ENCODE measurements at places on chromosomes 12 and 14.

DNA sequence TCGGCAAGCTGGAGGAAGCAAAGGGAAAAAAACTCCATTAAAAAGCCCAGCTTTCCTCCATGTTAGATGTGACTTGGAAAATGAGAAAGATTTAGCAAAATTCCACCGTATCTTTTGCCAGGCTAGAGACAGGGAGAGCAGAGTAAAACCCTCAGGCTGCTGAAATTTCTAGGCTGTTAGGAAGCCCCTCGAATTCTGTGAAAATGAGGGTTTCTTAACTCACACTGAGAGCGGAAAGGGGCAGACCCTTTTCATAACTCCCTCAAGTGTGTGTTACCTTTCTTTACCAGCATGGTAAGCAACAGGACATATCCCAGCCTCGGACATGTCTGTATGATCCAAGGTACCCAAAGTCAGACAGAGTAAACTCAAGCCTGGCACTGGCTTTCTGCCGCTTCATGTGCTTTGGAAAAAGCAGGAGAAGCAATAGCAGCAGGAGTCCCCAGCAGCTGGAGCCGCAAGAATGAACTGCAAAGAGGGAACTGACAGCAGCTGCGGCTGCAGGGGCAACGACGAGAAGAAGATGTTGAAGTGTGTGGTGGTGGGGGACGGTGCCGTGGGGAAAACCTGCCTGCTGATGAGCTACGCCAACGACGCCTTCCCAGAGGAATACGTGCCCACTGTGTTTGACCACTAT is at the start of gene RHOJ:
Gene RHOJ, plus strand, starts transcription at position 37 of the 637 bp plus-strand sequence. Its CDS starts 427 bp downstream, at position 464.
- DNase-seq = no peak

DNA sequence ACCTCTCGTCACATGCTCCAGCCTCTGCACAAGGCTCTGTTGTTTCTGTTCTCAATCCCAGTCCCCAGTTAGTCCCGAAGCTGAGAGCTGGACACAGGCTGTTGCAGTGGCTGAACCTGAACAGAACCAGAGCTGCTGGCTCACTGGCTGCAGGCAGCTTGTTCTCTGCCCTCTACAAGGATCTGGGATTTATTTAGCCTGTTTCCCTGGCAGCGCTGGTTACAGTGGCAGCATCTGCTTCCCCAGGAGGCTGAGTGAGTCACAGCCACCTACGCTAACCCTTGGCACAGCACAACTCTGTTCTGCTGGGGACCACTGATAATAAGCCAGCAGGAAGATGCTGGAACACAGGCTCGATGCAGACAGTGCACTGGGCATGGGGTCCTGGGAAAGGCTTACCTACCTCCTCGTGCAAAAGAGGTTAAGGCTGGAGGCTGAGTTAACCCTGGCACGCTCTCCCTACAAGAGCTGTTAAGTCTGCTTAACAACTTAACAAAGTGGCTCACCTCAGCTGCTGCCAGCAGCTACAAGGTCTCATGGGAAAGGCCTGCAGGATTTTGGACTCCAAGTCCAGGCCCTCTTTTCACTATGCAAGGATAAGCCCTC is 299.6 kb downstream of the PCNX1 start:
- DNase-seq = no peak

GRCh38 chr14:32453857-32454810 is 125.0 kb downstream of the AKAP6 start:
- DNase-seq = no peak

GRCh38 chr14:34023824-34024767 is 73.2 kb upstream of the EGLN3 start:
- no peak for DNase-seq

DNA sequence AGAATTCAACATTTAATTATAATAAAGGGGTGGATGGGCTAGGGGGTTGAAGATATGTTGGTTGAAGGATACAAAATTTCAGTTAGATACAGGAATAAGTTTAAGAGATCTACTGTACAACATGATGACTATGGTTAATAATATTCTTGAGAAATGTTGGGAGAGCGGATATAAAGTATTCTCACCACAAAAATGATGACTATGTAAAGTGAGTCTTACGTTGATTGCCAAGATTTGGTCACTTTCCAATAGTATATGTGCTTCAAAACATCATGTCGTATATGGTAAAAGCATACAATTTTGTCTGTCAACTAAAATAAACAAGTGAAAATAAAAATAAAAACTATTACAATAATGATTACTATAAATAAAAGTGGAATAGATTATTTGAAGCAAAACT is 802.0 kb downstream of the C12orf50 start:
- no peak for DNase-seq

GRCh38 chr14:101458741-101459550 is 102.3 kb upstream of the DIO3 start:
- DNase-seq = peak; percentile 47

DNA sequence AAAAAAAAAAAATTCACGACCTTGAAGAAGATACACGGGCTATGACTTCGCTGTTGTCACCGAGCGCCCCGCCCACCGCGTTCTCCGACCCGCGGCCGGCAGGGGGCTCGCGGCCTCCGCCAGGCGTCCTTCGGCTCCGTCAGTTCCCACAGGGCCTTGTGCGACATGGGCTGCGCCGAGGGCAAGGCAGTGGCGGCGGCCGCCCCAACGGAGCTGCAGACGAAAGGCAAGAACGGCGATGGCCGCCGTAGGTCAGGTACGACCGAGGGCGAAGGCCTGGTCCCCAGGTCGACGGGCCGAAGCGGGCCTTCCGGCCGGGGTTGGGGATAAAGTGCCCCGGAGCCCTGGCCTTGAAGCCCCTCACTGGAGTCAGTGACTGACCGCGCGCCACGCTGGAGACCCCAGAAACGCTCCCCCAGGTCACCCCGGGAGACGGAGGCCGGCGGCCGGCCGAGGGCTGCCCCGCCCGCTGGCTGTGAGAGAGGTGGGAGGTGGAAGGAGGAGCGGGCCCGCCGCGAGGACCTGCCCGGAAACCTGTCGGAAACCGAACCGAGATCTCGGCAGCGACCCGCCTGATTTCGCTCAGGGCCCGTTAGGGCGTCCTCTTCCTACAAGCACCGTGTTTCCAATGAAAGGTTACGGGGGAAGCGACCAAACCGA is at the start of gene TXNRD1:
Gene TXNRD1, plus strand, starts transcription at position 142 of the 660 bp plus-strand sequence. Its CDS starts 24 bp downstream, at position 166.
- DNase-seq = peak; percentile 74

- DNase-seq = no peak
These were observed 176.4 kb downstream of the STXBP6 start for GRCh38 chr14:24873551-24873950.

DNA sequence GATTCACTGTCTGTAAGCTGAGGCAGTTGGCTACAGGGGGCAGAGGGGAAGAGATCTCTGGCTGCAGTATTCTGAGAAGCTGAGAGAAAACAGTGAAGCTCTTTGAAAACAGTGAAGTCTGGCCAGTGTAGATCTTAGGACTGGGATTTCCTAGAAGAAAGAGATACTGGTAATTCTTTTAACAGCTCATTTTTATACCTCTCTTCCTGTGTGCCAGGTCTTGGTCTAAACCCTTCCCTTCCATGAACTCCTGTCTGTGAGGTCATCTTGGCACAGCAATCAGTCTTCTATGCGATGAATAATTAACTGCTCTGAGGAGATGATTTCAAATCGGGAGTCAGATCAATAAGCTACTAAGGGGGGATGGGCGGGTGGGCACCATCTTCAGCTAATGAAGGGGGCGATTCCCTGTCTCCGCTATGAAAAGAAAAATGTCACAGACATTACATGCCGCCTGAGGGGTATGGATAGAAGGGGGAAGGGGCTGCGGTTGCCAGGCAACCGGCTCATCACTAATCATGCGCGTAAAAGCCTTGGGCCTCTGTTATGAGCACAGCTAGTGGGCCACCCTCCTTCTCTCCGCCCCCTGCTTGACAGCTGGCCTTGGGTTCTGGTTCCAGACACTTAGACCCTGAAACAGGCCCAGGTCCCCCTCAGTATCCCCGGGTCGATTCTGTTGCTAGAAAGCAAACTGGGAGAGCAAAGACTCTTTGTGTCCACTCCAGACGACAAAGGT is 75.3 kb upstream of the CEP83 start:
- no peak for DNase-seq

DNA sequence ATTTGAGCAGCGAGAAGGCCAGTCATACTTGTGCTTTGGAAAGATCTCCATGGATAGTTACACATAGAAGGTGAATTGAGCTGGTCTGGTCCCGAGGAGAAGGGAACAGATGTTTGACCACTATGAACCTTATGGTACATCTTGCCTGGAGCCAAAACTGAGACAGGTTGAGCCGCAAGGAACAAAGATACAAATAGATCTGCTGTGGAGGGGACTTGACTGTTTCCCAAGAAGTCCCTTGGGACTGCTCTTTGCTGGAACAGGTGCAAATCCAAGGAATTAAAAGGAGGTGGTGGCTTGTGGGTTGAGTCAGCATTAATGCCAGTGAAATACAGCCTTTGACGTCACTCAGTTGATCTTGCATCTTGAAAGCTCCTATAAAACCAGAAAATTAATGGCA is 68.8 kb upstream of the PRIMA1 start:
- no peak for DNase-seq

DNA sequence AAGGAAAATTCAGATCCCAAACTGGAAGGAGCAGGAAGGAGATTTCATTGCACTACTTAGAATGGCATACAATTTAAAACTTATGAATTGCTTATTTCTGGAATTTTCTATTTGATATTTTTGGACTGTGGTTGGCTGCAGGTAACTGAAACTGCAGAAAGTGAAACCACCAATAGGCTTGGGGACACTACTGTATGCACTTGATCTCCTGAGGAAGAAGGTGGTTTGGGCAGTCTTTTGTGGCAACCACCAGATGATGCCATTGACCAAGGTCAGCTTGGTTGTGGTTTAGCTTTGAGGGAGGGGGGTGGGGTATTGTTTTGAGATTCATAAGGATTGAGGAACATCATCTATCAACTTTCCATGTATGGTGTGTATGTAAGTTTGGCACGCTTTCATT is 209.5 kb upstream of the STXBP6 start:
- DNase-seq = no peak

- DNase-seq = no peak
These were observed 1096.1 kb downstream of the BCL11B start for GRCh38 chr14:98175881-98176280.

GRCh38 chr12:58895053-58895452 is 25.3 kb downstream of the LRIG3 start:
- DNase-seq = no peak

GRCh38 chr14:82366803-82367202 is 833.1 kb upstream of the SEL1L start:
- DNase-seq = no peak

DNA sequence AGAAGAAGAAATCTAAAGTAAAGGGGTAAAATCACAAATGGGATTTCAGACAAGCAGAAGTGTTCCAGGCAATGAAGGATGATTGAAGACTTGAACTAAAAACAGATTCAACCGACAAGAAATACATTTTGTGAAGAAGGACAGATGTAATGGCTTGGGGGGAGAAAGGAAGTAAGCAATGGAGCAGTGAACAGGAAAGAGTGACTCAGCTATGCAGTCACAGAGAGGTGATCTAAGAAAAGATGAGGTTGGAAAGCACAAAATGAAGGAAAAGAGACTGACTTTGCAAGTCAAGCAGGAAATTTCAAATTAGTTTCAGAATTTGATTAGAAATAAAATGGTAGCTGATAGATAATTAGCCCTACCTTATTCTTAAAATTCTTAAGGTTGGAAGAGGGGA is 66.5 kb downstream of the PUS7L start:
- DNase-seq = no peak

DNA sequence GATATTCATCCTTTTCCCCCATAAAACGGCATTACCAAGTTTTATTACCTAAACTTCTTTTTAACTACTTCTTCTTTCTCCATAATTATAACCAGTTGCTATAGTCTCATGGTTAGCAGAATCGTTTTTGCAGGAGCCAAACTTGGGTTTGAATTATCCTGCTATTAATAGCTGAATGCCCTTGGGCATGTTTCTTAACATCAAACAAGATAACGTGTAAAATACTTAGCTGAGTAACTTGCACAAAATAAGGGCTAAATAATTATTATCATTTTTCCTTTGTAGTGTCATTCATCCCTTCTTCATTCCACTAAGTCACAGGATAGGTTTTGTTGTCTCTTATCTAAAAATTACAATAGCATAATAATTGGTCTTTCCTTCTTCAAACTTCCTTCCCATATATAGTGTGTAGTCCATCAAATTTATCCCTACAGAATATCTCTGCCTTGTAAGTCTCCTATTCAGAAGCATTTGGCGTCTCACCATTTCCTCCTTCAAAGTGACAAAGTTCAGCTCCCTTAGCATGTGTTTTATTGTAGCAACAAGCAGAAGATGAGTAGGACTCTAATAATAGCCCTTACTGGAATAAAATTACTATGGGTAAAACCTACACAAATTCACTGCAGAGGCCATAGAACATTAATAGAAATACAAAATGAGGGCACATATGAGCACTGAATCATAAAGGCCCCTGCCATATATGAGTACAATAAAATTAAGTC is 63.8 kb downstream of the FAR2 start:
- DNase-seq = no peak

DNA sequence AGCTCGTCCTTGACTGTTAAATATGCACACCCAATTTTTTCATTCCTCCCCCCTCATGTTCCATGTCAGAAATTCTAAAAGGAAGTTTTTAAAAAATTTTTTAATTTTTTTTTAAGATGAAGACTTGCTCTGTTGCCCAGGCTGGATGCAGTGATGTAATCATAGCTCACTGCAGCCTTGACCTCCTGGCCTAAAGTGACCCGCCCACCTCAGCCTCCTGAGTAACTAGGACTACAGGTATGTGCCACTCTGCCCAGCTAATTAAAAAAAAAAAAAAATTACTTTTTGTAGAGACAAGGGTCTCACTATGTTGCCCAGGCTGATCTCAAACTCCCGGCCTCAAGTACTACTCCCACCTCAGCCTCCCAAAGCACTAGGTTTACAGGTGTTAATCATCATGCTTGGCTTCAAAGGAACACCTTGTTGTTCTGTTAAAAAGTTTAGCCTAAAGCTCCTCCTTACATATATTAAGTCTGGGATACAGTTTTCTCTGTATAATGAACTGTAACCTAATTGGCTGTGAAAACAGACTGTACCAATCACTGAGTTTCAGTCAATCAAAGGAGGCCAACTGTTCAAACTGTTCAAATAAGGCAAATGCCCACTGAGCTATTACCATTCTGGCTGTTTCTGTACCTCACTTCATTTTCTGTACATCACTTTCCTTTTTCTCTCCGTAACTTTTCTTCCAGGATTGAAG is 17.8 kb downstream of the SDR9C7 start:
- no peak for DNase-seq

GRCh38 chr14:92391726-92392125 is 68.8 kb downstream of the SLC24A4 start:
- DNase-seq = no peak

- no peak for DNase-seq
These were observed 42.1 kb downstream of the ATL1 start for GRCh38 chr14:50602035-50602434.

GRCh38 chr12:67243260-67243659 is 25.9 kb upstream of the CAND1 start:
- no peak for DNase-seq

- no peak for DNase-seq
These were observed 101.6 kb downstream of the PIWIL1 start for GRCh38 chr12:130439250-130439649.

- DNase-seq = peak; percentile 83
These were observed at the start of the genes AREL1 and FCF1 for GRCh38 chr14:74712499-74713394. TSS of gene AREL1 (minus strand) at chr14:74713080. CDS start at chr14:74685615, 27,465 bp downstream. TSS of gene FCF1 (plus strand) at chr14:74713144. CDS start at chr14:74713198, 54 bp downstream.

Data from RWPE2 (cell line).